ENCODE measurements at places on chromosomes 12 and 14.

GRCh38 chr14:79834868-79835267 is 376.4 kb downstream of the DIO2 start:
- DNase-seq = no peak

DNA sequence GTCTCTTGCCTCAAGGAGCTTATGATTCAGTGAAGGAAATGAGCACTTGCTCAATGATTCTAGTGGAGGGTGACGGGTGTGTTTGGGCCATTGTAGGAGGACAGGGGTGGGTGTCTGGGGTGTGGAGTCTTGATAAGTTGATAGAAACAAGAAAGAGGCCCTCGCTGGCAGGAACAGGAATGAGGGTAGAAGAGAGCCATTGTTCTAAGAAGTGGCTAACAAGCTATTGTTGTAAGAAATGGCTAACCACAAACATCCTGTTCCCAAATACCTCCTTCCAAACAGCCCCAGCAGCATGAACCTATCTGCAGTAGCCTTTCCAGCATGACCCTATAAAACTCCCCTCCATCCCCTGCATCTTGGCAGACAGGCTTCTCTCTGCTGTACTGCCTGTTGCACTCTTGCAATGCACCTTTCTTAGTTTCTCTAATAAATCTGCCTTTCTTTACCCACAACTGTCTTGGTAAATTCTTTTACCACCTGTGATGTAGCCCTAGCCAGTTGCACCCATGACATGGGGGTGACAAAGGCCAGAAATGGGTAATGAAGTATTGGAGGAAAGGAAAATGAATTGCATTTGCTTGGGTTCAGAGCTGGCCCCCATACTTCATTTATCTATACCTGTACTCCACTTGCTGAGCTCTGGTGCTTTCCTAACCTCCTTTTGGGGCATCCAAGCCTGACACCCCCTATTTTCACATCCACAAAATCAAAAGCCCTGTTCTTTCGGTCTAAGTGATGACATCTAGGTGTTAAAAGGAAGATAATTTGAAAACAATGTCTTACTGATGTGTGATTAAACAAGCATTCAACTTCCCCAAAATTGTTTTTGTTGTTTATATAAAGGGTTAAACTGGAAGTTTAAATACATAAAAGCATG is 389.1 kb downstream of the GRIN2B start:
- no peak for DNase-seq

GRCh38 chr12:116325336-116325664 is 47.8 kb upstream of the MED13L start:
- DNase-seq = peak; percentile 62

- no peak for DNase-seq
These were observed 15.0 kb upstream of the SERPINA1 start for GRCh38 chr14:94403312-94403932.

DNA sequence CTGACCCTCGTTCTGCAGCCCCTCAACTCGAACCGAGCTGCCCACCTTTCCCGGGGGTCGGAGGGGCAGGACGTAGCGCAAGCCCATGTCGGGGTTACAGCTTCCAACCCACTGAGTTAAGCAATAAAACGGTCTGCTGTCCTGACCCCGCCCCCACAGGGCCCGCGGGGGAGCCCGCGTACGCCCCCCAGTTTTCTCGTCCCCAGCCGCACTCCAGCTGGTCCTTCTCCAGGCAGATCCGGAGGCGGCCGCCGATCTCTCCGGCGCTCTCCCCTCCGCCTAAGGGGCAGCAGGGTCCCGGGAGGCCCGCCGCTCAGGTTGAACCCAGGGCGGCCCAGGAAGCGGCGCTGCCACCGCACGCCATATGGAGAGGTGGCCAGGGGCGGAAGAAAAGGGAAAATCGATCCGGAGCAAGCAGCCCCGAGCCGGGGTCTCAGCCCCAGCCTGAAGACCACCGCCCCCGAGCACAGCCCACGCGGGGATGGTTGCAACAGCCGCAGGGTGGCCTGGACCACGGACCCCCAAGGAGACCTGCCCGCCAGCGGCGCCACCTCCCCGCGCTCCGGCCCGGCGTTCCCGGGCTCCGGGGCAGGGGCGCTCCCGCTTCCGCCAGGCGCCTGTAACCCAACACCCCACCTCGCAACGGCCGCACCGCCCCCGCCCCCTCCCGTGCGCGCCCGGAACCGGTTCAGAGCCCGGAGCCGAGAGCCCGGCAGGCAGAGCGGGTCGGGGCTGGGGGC is 760 bp downstream of the ACTN1 start:
- peak; percentile 46 for DNase-seq

GRCh38 chr14:105060751-105061427 is 4.3 kb downstream of the GPR132 start:
- peak; percentile 67 for DNase-seq

All from activated CD4-positive, alpha-beta T cell treated with anti-CD3 and anti-CD28 coated beads, Interleukin-2, Interleukin-6, amounts not matched to agents 100 ng/mL and 50 ng/mL, durations not matched to agents 16 hours and 8 hours (primary cell).